Brain pericyte (primary cell): ENCODE measurements at places on chromosomes 16 and 17.

- DNase-seq: no peak
Measured at GRCh38 chr16:51133688-51134087, 17.4 kb downstream of the SALL1 start.

- no peak for DNase-seq
Measured at GRCh38 chr17:20706751-20707373, 127.3 kb downstream of the CDRT15L2 start.

GRCh38 chr17:78510141-78511075 lies 66.8 kb downstream of the DNAH17 start:
- DNase-seq: no peak

DNA sequence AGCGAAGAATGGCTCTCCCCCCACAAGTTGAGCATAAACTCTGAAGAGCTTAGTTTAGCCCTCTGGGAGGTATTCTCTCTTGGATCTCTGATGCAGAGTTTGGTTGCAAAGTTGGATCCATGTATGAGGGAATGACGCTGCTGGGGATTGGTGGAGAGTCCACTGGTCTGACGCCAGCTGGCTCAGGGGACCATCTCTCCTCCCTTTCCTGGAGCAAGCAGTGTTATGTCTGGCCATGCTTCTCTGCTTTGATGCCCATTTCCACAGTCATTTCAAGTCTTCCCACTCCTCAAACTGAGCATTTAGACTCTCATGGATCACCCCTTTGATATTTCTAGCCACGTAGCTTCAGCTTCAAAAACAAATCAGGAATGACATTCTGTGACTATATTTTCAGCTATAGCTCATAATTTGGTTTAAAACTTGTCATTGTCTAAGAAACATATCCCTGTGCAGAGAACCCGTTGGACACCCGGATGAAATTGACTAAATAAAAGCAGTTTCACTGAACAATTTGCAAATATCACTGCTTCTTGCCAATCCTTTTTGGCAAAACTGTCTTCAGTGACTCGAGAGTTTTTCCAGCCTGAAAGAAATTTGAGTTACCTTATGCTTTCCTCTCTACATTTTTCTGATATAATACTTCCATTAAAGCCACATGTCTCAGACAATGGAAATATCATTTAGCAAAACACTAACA lies 193.4 kb upstream of the CDH11 start:
- no peak for DNase-seq

DNA sequence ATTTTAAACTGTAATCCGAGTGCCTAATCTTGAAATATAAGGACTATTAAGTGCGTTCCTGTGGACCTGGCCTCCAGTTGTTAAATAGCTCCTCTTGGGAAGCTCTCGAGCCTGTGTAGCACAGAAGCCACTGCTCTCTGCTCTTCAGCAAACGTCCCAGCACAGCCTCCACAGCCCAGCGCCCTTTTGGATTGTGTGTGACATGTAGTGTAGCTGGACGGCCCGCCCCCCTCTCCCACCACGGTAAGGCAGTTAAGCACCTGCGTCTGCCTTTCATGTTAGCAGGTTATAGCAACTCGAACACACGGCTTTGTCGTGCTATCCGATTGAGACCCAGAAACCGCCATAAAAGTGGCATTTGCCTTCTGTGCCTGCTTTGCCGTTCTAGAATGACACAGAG lies 79.2 kb upstream of the CHMP6 start:
- DNase-seq: no peak

GRCh38 chr16:47519037-47519436 lies 57.9 kb downstream of the PHKB start:
- no peak for DNase-seq

GRCh38 chr17:45364531-45365390 lies 47.9 kb upstream of the MAP3K14 start:
- DNase-seq: no peak

DNA sequence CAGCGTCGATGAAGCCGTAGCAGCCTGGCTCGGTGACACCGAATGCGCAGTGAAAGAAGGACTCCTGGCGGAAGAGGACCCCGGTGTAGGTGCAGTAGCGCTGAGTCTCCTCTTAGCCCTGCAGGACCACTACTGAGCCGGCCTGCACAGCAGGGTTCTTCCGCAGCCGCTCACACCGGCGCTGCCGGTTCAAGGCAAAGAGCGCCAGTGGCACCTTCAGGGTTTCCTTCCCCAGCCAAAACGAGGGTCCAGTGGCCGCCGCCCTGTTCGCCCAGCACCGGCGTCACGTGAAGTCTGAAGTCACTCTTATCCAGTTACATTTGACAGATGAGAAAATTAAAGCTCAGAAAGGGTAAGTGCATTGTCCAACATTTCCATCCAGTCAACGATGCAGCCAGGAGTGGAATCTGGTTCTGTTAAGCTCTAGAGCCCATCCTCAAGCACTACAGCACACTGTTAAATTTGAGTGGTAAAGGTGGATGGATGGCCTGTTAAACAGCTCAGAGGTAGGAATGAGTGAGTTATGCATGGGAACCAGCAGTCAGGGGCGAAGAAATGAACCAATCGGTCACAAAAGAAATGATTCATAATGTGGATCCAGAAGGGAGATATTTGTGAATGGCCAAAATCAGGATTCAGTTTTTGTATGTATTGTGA lies 50.2 kb upstream of the SMIM36 start:
- DNase-seq: no peak

DNA sequence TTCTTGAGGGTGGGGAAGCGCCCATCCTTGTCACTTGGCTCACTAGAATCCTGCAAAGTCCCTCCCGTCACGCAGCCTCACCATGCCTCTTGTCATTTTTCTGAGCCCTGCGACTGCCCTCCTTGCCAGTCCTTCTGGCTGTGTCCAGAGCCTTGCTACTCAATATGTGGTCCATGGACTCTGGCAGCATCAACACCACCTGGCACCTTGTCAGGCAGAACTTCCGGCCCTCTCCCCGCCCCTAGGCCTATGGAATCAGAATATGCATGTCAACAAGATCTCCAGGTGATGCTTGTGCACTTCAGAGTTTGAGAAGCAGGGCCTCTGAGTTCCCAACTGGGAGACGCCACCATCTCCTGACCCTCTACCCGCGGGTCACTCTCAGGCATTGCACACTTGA lies 12.1 kb downstream of the PIMREG start:
- DNase-seq: no peak

DNA sequence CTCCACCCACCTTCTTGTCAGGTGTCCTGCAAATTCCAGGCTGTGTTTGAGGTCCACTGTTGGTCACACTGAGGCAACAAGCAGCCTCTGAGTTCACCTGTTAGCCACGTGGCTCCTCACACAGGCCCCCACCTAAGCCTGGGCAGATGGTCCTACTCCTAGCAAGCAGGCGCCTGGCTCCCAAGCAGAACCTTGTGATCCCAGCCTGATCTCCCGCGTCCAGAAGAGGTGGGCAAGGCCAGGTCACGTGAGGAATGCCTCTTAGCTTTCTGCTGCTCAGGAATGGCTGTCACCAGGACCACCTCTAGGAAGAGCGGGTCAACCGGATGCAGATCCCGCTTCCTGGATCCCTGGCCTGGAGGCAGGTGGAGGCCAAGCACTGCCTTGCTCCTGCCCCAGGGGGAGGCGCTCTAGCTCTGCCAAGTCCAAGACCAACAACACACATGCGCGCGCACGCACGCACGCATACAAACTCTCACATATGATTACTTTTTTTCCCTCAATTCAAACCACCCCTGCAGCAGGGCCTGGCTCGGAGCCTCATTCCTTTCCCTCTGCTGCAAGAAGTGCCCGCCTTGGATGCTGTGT lies 9.5 kb downstream of the CYB561 start:
- DNase-seq: no peak

- DNase-seq: no peak
Measured at GRCh38 chr17:78735832-78736525, 46.1 kb downstream of the CYTH1 start.

DNA sequence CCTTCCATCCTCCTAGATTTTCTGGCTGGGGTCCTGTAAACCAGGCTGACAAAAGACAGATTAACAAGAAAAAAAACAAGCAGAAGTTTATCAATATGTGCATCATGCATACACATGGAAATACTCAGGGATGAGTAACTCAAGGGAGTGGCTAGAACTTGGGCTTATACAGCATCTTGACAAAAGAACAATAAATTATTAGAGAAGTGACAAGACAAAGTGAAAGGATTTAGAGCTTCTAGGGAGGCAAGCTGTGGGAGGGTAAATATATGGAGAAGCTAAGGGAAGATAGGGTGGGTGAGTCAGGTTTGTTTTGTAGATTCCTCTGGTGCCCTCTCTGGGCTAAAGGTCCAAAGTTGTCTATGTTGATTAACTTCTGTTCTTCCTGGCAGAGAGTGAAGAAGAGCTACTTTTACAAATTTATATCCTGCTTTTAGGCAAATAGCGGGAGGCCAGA lies 48.0 kb upstream of the NDRG4 start:
- DNase-seq: no peak

- no peak for DNase-seq
Measured at GRCh38 chr16:35798885-35799426, 2339.5 kb downstream of the TP53TG3F start.

DNA sequence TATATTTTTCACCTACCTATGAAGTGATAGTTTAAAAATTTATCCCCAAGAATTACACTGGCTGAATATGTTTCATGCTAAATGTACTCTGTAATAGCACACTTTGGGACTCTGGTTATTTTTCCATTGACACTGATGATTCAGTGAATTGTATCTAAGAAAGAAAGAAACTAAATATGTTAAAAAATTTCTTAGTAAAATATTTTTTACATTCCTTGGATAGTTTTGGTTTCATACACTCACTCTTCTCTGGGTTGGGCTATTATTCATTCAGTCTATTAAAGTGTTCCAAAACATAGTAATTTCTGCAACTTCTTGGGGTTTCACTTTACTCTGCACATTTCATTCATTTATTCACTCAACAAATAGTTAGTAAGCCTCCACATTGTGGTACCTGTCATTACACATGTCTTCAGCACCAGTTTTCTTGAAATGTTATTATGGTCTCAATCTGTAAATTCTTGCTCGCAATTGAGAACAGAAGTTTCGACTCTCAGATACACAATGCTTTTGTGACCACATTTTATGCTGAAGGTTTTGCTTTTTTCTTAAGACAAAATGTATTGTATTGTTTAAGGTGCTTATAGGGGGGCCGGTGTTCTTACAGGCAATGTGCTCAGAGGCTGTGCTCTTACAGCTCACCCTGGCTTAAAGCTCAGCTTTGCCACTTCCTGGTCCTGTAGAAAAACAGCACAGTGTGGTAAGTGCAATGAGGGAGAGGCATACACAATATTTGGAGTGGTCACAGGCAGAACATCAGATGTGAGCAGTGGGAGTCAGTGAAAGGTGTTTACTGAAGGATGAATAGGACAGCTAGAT lies 17.4 kb downstream of the CNTNAP4 start:
- DNase-seq: no peak

DNA sequence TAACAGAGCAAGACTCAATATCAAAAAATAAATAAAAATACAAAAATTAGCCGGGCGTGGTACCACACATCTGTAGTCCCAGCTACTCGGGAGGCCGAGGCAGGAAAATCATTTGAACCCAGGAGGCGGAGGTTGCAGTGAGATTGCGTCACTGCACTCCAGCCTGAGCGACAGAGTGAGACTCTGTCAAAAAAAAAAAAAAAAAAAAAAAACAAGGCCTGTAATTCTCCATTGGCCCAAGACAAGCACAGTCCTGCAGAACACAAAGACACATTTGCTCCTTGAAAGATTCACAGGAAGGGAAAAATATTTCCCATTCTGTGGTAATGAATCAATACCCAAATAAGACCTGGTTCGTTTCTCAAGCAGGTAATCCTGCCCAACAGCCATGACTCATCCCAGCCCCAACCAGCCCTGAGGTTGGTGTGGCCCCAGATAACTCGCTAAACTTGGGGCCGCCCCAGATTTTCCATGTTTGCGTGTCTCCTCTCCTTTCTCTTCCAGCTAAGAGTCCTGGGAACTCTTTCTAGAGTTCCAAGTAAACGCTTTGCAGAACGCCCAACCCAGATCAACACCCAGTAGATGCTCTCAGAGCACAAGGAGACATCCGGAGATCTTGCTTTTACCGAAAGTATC lies 40.3 kb upstream of the SNN start:
- no peak for DNase-seq

DNA sequence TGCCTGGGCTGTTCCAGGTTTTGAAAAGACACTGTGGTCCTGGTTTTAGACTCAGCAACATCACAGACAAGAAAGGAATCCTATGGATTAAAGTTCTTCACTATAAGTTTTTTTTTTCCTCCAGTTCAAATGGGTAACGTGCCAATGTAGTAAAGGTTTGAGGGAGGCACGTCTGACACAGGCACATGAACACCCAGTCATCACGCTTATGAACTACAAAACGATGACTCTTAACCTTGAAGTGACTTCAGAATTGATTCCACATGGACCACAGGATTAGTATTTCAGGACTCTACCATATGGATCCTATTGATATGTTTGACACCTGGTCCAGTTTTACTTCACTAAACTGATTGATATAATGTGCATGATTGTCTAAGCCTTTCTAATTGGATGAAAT lies 2.3 kb downstream of the PRMT7 start:
- no peak for DNase-seq

- no peak for DNase-seq
Measured at GRCh38 chr16:61547626-61548025, 488.6 kb downstream of the CDH8 start.

DNA sequence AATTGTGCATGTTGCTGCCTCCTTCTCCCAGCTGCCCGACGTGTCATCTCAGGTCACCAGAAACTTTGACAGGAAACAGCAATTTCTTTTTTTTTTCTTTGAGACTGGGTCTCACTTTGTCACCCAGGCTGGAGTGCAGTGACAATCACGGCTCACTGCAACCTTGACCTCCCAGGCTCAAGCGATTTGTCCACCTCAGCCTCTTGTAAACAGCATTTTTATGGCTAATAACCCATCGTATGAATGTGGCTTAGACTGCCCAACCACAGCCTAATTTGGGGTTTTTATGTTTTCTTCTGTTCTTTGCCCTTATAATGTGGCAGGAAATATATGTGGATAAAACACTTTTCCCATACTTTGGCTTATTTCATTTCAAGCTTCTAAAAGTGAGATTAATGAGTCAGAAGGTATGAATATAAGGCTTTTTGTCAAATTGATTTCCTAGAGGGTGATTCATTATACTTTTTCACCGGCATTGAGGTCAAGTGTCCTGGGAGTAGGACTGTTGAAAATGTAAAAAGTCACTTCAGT lies 31.0 kb upstream of the SLC5A10 start:
- DNase-seq: no peak

DNA sequence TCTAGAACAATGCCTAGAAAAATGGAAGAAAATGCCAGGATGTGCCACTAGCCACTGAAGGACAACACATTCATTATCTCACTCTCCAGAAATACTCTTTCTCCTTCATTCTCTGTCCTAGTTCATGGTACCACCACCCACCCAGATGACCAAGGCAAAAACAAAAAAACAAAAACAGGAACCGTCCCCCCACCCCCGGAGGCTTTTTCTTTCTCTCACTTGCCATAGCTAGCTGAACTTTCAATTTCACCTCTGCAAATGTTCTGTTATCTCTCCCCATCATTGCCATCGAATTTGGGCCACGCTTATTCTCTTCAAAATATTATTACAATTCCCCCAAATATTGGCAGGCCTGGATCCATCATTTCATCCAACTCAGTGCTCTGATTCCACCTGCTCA lies 49.0 kb downstream of the SOX9 start:
- no peak for DNase-seq

DNA sequence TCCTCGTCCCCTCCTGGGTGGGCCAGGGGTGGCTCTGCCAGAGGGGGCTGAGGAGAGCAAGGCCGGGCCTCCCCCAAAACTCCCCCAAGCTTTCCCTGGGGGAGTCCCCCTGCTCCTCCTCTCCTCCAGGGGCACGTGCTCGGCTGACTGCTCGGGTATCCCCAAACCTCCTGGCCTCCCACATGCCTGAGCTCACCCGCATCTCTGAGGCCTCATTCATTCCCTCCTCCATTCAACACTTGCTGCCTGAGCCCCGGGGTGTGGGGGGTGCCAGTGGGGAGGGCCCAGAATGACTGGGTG lies 83.1 kb downstream of the RTN4RL1 start:
- no peak for DNase-seq
